ENCODE measurements at places on chromosomes 2 and 18.

GRCh38 chr2:153059338-153060052 is 341.1 kb downstream of the ARL6IP6 start:
- DNase-seq = no peak

GRCh38 chr2:21773168-21773567 is 649.4 kb downstream of the TDRD15 start:
- DNase-seq = no peak

DNA sequence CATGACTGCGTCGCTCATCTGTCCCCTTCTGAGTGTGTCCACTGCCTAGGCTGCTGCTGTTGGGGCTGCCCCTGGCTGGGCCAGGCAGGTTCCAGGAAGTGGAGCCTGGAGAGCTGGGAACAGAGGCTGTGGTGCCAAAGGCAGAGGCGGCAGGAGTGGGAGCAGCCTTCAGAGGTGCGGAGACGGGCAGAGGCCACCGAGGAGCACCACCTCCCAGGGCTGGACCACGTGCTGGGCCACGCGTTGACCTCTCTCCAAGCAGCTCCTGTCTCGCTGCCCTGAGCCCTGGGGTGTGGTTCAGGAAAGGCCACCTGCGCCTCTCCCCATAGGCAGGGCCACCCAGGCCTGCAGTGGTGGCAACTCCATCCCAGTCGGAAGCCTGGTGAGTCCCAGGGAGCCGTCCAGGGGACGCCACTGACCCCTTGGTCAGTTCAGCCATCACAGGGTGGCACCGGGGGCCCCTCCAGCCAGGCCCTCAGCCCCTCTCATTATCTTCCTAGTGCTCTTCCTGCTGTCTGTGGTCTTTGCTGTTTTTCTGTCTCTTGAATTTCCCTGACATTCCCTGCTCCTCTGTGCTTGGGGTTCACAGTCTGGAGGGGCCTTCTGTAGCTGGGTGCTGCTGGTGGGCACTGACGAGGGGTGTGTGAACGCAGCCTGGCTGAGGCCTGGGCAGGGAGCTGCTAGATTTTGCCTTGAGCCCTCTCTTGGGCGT is 122.8 kb upstream of the HS6ST1 start:
- no peak for DNase-seq

DNA sequence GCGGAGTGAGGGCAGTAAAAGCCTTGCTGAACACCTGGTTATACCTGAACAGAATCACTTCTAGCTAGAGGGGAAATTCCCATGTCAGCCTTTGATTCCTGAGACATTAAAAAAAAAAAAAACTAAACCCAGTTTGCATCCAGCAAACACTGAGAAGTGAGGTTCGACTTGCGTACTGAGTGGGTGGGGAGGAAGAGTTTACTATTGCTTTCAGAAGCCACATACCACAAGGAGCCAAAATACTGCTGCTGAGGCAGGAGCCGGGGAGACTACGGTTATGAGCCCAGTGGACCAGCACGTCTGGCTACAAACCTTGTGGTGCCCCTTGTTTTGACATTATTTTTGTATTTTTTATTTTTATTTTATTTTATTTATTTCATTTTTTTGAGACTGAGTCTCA is 2.7 kb downstream of the COLEC11 start:
- no peak for DNase-seq

DNA sequence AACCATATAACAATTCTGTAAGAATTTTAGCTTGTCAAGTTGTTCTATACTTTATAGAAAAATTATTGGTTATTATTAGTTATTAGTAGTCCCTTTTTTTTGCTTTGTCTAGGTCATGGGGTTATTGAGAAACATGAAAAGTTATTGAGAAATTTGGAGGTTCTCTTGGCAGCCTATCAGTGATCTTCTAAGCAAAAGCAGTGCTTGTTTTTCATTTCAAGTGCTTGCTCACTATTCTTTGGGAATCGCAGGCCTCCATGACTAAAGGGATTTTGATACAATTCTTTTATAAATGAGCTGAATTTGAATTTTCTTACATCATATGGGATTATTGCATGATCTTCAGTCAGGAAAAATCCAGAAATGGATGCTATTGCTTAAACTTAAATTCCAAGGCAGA is 25.8 kb downstream of the PLEKHA3 start:
- no peak for DNase-seq

DNA sequence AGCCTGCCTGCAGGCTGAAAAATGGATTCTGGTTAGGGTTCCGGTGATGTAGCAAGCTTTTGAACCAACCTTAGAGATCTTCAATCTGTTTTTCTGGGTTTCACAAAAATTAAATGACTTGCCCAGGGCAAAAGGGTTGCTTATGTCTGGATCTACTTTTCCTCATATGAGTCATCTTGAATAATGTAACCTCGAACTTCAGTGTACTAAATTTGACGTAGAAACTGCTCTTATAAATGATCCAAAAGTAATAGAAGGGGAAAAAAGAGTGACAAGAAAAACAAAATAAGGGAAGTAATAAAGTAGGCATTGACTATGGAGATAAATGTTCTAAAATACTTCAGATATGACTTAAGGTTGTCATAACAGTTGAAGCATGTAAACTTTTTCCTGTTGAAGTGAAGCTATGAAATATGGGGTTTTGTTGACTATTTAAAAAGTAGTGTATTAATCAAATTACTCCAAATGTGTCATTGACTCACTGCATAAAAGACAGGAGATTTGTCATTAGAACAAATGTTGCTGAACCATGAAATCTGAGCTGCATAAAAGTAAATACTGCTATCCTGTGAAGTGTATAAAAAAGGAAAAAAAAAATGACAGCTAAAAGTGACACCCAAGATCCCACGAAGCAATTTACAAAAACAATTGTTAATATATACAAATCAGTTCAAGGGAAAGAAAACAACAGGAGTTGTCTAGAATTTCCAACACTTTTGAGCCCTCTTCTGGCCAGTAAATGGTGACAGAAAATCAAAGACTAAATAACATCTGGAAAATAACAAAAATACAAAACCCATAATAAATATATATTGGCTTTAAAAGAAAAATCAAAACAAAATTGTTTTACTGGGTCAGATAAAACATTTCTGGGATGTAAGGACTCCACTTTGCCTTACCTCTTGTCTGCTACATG is 103.6 kb upstream of the SERPINE2 start:
- no peak for DNase-seq

DNA sequence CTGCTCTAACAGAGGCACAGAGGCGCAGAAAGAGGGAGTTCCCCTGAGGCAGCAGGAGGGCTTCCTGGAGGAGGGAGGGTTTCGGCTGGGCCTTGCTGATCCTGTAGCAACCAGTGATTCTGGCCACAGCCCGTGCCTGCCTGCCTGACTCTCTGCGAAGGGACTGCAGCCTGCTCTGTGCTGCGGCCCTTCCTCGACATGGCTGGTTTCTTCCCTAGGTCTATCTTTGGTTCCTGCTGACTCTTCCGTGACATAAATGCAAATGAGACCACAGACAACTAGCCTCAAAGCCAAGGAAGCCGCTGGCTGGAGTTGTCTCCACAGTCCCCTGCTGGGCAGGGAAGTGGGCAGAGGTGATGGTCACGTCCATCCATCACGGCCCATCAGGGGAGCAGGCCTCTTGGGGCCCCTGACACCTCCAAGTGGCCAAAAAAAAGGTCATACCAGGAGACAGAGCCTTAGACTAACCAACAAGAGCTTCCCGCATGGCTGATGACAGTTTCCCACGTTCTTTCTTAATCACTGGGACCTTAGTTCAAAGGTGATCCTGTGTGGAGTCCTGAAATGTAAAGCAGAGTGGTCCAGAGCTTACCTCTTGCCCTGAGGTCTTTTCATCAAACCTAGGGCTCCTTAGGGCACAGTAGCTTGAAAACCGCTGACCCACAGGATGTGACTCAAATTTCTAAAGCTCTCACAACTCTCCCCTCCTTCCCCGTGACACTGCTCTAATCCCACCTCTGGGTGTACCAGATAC is 55.3 kb downstream of the HS1BP3 start:
- no peak for DNase-seq

GRCh38 chr2:149143734-149144133 is 105.2 kb downstream of the LYPD6B start:
- no peak for DNase-seq

- no peak for DNase-seq
Observed at GRCh38 chr2:134783912-134784311, 54.5 kb upstream of the ACMSD start.

DNA sequence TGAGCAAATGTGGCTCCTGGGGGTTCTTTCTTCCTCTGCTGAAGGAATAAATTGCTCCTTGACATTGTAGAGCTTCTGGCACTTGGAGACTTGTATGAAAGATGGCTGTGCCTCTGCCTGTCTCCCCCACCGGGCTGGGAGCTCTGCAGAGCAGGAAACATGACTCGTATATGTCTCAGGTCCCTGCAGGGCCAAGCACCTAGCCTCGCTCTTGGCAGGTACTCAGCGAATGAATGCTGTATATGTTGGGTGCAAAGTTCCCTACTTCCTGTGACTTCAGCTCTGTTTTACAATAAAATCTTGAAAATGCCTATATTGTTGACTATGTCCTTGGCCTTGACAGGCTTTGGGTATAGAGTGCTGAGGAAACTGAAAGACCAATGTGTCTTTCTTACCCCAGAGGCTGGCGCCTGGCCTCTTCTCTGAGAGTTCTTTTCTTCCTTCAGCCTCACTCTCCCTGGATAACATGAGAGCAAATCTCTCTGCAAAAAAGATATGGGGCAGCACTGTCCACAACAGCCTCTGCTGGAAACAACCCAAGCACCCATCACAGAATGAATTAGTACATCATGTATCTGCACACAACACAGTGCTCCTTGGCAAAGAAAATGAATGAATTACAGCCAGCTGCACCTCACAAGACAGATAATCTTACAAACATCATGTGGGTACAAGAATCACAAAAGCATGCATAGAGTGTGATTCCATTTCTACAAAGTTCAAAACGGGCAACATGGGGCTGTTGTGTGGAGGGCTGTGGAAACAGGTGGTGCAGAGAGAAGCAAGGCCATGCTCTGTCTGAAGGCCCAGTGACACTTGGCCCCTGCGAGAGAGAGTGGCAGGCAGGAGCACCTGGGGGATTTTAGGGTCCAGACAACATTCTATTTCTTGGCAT is 6.6 kb downstream of the IL1RN start:
- DNase-seq = no peak

- no peak for DNase-seq
Observed at GRCh38 chr2:172256886-172257285, 154.2 kb upstream of the DLX2 start.

DNA sequence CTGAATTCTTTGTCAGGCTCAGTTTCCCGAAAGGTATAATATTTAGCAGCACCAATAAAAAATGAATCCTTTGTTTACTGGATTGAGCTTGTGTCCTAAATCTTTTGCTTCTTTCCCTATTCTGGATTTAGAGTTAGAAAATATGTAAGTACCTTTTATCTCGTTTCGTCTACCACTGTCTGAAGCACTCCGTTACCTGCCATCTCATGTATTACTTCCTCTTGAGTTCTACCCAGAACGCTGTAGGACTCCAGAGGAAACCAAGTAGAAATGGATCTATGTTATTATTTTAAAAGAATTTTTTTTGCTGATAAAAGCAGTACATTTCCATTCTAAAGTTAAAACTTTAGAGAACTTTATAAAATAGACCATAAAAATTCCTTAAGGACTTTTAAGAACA is 13.5 kb downstream of the ANKRD12 start:
- DNase-seq = no peak

- DNase-seq = no peak
Observed at GRCh38 chr2:109046925-109047508, 58.0 kb upstream of the EDAR start.

DNA sequence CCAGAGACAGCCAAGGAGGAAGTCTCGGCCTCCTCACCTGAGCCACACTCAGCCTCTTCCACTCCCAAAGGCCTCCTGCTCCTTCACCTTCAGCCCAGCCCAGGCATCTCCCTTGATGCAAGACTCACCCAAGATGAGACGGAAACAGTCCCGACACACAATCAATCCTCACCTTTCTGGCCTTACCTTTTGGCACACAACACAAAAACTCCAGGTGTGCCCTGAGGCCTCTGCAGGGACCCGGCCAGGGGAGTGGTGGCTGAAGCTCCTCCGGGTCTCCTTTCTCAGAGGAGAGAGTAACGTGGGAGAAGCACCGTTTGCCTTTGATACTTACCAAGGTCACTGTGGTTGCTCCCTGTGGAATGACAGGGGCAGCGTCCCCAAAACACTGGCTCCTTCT is 23.8 kb upstream of the EFHD1 start:
- DNase-seq = no peak

DNA sequence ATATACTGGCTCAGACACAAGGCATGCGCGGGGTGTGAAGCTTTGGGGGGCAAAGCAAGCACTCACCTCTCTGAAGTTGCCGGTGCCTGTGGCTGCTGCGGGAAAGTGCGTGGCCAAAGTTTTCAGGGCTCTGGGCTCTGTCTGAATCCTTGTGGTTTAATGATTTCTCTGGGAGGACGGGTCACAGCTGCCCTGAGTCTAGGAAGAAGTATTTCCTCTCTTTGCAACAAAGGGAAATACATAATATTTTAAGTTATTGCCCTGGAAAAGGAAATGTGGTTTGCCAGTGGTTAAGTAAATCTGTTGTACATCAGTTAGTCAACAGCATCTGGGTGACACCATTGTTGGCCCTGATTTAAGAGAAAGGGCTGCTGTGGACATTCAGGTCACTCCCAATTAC is 56.7 kb upstream of the ZDBF2 start:
- no peak for DNase-seq

GRCh38 chr2:151049746-151050145 is 211.9 kb downstream of the RBM43 start:
- no peak for DNase-seq

GRCh38 chr2:96091141-96091710 is 25.1 kb downstream of the ADRA2B start:
- no peak for DNase-seq

GRCh38 chr2:175837046-175837445 is 165.0 kb downstream of the LNPK start:
- DNase-seq = no peak

DNA sequence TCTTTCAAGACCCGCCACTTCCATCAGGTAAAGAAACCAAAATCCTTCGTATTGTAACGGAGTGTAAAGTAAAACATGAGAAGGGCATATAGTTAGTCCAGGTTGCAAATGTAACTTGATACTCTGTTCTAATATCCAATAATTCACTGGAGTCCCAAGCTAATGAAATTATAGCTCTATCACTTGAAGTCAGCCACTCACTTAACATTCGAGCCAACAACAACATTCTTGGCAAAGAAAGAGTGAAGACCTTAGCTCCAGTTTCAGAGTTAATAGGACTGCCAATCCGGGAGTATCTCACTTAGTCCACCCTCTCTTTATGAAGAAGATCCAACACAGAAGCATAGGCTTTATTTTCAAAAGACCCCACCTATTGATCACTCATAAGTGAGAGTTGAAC is 298.0 kb upstream of the SOX11 start:
- DNase-seq = no peak

GRCh38 chr2:166725927-166726924 is 162.1 kb upstream of the XIRP2 start:
- DNase-seq = no peak

GRCh38 chr2:58664523-58665151 is 423.5 kb upstream of the FANCL start:
- no peak for DNase-seq
